ENCODE measurements at places on chromosomes 2 and 18.
A peak's percentile ranks its signal among the peaks of the same experiment; 100 is the strongest.

DNA sequence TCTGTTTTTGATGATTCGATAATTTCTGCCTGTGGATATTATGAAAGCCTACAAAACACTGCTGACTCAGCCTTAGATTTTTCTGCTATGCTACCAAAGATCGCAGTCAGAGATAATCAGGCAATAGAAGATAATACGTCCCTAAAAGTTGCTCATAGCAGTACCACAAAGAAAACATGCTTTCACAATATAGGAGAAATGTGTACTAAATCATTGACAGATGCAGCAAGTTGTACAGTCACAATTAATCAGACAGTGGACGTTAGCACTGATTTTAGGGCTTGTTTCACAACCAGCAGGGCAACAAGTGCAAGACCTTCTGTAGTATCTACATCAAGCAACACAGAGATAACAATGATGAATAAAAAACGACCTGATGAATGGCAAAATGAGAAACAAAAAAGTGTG lies 19.5 kb downstream of the RBM44 start:
- no peak for DNase-seq

DNA sequence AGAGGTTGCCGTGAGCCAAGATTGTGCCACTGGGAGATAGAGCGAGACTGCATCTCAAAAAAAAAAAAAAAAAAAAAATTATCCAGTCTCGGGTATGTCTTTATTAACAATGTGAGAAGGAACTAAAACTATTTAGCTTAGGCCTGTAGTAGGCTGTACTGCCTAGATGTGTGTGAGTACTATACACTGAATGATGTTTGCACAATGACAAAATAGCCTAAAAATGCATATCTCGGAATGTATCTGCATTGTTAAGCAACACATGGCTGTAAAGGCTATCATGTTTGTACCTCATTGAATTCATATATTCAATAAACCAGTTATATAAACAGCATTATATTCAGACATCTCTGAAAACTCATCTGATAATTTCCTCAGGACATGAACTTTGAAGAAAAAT lies 191.2 kb upstream of the SESTD1 start:
- DNase-seq: no peak

GRCh38 chr2:144825331-144826020 lies 305.6 kb upstream of the ZEB2 start:
- no peak for DNase-seq

GRCh38 chr2:200750323-200750910 lies 61.3 kb upstream of the BZW1 start:
- no peak for DNase-seq

DNA sequence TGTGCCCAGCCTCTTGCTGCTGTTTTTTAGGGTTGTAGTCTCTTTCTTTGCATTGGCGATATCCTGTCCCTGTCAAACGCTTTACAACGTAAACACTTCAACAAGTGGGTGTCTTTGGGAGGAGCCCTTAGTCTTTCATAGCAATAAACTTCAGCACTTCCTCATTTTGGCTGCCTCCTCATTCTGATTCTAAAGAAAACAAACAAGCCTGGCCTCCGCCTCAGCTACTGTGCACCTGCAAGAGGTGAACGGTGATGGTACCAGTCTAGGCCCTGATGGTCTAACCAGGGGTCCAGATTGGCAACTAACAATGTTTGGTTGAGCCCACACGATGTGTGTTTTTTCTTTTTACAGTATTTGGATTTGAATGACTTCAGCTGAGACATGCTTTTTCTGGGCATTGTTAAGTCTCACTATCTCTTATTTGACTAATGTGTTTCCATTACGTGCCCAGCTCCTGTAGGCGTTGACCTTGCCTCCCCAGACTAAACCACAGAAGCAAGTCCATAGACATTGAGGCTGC lies 53.2 kb upstream of the CUL3 start:
- DNase-seq: no peak

- DNase-seq: no peak
Observed at GRCh38 chr2:15975676-15976075, 35.3 kb downstream of the MYCN start.

DNA sequence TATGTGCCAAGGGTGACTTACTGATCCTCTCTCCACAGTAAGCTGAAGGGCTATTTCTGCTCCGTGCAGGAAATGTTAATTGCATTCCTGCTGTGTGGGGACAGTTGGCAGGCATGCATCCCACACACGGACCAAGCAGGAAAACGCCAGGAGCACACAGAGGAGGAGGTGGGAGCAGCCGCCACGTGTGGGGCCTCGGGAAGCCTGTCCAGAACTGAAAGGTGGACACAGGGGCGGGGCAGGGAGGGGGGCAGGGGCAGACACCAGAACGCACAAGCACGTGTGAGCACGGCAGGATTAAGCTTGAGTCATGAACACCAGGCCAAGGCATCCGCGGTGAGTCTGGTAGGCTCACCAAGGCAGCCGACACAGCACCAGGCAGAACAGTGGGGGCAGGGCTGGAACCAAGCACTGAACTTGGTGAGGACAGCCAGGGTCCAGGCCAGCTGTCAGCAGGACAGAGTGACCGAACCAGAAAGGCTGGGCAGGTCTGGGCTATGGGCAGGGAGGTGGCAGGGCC lies 177.1 kb downstream of the EIPR1 start:
- no peak for DNase-seq

GRCh38 chr2:130825966-130826253 lies 10.8 kb upstream of the ARHGEF4 start:
- no peak for DNase-seq

DNA sequence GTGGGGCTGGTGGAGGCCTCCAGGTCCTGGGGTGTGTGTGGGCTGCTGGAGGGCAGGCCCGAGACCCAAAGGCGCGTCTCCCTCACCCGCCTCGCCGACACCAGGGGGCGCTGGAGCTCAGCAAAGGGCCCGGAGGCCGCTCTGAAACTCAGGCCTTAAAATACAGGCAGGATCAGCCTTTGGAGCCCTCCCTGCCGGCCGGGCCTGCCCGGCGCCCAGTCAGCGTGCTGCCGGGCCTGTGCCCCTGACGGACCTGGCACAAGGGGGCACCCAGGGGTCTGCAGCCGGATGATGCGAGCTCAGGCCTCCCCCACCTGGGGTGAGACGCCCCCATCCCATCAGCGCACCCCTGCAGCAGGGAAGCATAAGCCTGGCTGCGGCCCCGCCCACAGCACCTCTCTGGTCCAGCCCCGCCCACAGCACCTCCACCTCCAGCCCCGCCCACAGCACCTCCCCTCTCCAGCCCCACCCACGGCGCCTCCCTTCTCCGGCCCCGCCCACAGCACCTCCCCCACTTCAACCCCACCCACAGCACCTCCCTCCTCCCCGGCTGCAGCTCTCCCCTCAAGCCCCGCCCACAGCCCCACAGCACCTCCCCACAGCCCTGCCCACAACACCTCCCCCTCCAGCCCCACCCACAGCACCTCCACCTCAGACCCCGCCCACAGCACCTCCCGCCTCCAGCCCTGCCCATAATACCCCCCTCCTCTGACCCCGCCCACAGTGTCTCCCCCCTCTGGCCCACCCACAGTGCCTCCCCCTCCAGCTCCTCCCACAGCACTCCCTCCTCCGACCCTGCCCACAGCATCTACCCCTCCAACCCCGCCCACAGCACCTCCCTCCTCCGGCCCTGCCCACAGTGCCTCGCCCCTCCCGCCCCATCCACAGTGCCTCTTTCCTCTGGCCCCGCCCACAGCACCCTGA lies 92.8 kb upstream of the OTOS start:
- DNase-seq: peak; percentile 29

- peak; percentile 16 for DNase-seq
Observed at GRCh38 chr2:43158259-43158880, 68.0 kb downstream of the ZFP36L2 start.

GRCh38 chr18:76421685-76422078 lies 73.4 kb downstream of the ZNF516 start:
- no peak for DNase-seq

- no peak for DNase-seq
Observed at GRCh38 chr2:28687640-28688385, 63.8 kb upstream of the PPP1CB start.

- no peak for DNase-seq
Observed at GRCh38 chr18:48947560-48947959, 3.2 kb downstream of the SMAD7 start.

DNA sequence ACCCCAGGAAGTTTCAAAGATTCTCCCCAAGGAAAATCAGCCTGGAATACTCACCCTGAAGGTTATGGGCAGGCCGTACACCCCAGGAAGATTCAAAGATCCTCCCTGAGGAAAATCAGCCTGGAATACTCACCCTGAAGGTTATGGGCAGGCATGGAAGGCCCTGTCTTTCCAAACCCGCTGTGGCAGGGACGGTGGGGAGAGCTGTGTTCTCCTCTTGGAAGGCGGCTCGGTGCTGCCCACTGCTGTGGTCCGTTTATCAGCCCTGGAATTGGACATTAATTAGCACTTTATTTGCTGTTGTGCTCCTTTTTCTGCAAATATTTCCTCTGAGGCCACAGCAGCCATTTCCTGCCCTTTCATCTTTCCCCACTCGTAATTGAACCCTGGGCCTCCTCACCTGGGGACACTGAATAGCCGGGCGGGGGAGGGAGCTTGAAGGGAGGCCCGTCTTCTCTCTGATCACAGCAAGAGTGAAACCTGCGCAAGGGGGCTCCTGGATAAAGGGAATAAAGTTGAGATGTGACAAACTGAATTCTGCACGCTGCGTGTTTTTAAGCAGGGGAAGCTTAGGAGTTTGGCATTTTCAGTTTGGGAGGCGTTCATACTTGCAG lies 308.7 kb upstream of the SALL3 start:
- DNase-seq: no peak

DNA sequence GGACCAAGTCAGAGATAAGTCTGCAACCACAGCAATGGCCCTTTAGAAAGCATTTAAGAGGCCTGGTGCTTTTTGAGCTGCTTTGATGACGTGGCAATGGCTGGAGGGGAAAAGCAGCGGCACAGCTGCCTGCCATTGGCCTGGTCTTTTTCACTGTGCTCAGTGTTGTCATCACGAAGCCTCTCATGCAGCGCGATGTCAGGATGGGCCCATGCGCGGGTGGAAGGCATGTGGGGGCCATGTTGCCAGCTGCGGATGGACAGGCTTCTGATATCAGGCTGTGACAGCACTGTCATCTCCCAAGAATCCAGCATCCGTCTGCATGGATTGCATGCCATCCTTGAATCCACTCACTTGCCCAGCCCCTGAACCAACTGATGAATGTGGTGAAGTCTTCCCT lies 204.5 kb downstream of the ACKR3 start:
- no peak for DNase-seq

GRCh38 chr2:81195017-81195773 lies 890.6 kb upstream of the LRRTM1 start:
- no peak for DNase-seq

DNA sequence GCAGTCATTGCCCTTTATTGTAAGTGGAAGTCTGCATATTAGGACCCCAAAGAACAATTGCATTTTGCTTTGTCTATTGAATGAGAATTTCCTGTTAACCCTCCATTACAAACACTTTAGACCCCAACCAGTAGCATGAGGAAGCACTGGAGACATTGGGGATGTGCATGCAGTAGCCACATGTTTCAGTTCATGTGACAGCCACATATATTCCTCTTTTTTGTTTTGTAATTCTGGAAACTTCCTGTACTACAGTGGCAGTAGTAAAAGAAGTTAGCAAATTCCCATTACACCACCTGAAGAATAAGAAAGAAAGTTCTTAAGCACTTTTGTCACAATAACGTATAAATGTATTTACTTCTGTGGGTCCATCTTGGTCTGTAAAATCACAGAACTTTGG lies 281.1 kb upstream of the SLC14A2 start:
- no peak for DNase-seq

GRCh38 chr18:32714571-32715148 lies 58.2 kb downstream of the KLHL14 start:
- no peak for DNase-seq

DNA sequence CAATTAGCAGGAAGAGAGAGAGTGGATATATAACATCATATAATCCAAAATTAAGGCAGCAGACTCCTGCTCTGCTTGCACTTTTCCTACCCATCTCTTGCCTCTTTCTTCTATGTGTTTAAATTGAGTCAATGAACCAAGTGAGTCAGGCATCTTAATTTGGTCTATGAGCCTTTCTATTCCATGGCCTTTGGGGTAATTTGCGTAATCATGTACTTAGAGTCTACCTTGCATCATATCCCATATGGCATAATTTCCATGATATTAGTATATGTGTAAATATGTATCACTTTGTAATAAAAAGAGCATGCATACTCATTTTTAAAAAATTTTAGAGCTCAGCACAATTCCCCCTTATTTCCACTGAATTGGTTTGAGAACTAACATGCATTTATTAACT lies 555.2 kb downstream of the STK39 start:
- no peak for DNase-seq

DNA sequence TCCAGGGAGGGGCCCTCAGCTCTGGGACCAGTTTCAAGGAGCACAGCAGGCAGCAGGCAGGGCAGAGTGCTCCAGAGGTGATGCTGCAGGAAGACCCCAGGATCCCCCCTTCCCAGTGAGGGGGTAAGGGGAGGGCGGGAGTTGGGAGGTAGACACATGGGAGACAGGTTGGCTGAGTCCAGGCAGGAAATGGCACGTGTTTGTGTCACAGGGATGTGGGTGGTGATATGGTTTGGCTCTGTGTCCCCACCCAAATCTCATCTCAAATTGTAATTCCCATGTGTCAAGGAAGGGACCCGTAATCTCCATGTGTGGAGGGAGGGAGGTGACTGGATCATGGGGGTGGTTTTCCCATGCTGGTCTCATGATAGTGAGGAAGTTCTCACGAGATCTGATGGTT lies 25.2 kb upstream of the OTOS start:
- DNase-seq: no peak

- no peak for DNase-seq
Observed at GRCh38 chr2:46087492-46087891, 209.7 kb upstream of the EPAS1 start.

DNA sequence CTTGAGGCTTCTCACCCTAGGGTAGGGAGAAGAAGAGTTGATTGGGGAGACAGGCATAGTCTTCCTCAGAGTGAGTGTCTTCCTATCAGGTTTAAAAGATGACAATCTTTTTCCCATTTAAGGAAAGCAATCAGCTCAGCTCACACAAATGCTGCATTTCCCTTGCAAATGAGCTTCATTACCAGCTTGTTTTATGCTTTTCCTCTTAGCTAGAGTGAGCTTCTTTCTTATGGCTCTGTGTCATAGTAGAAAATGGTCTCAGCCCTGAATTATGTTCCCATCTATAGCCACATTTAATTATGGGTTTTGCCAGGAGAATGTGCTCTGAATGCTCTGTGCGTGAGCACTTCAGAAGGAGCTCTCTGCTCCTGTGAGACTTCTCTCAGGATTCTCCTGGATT lies 112.8 kb upstream of the NCK2 start:
- DNase-seq: no peak

- DNase-seq: no peak
Observed at GRCh38 chr2:88813612-88814011, 122.1 kb downstream of the RPIA start.

GRCh38 chr2:98172951-98173350 lies 86.0 kb downstream of the VWA3B start:
- no peak for DNase-seq

DNA sequence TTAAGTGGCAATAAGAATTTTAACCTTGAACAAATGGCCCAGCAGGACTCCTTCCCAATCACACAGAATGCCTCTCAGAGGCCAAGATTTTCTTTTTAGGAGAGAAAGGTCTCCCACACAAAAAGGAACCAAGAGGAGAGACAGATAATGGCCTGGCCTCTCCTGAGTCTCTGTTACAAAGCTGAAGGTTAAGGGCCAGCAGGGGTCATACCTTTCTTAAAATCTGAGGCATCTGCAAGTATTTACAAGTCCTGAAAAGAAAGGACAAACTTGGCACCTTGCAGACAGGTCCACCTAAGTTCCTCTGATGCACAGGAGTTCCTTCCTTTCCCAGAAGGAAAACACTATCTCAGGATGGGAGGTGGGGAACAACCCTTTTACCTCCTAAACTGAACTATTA lies 142.3 kb downstream of the TMEM163 start:
- no peak for DNase-seq

GRCh38 chr18:36394486-36394885 lies 97.0 kb downstream of the FHOD3 start:
- no peak for DNase-seq

Data from activated CD4-positive, CD25-positive, alpha-beta regulatory T cell (primary cell).